ENCODE measurements at places on chromosomes 1 and 21. TPM values are rescaled to one million over a fixed set of nuclear protein-coding genes. Genes with fewer than 3 reads are reported as not detected.

PROK1 gene
- 11.1 TPM for polyA plus RNA-seq

RLF gene
- 5.6 TPM for polyA plus RNA-seq

TBX19 gene
- 1.1 TPM for polyA plus RNA-seq

TIPRL gene
- polyA plus RNA-seq: 44.2 TPM

SMCP gene
- not detected for polyA plus RNA-seq

ZBTB40 gene
- polyA plus RNA-seq: 7.3 TPM

SELP gene
- 0.34 TPM for polyA plus RNA-seq

SELENBP1 gene
- 101 TPM for polyA plus RNA-seq

RXFP4 gene
- polyA plus RNA-seq: not detected

DIPK1A gene
- 18.0 TPM for polyA plus RNA-seq

ERICH3 gene
- not detected for polyA plus RNA-seq

ARTN gene
- 3.2 TPM for polyA plus RNA-seq

DNA sequence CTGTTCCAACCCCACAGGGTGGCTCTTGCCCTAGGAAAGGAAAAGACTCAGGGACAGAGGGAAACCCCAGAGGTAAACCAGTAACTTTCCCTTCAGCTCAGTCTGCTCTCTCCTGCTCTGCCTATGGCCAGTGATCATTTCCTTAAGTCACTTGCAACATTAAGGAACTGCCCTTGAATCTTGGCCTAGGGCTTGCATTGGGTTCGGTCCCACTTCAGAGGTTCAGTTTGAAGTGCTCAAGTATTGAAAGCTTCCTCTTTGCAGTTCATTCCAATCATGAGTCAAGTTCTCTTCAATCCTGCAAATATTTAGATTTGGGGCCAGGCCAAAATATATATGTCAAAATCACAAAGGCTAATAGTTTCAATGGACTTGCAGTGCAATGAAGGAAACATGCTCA is 97.7 kb upstream of the IRF2BP2 start:
- DNase-seq: no peak

DNA sequence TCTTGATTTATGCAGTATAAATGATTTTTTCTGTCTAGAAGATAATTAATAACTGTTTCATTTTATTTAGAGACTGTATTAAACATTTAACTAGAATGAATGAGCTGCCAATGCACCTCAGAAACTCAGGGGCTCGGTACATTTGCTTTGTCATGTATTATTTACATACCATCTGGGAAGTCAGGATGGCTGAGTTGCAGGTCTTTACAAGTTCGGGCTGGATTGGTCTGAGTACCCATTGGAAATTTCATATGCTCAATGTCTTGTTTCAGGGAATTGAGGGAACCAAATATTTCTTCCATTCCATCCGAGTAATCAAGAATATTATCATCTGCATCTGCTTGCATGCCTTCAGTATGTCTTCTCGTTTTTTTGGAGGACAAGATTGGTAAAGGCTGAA is 221.7 kb downstream of the COL11A1 start:
- DNase-seq: no peak

- no peak for DNase-seq
These were observed 4.8 kb upstream of the LAPTM5 start for GRCh38 chr1:30762152-30762929.

GRCh38 chr1:89206373-89206772 is 7.6 kb upstream of the GBP4 start:
- DNase-seq: no peak

DNA sequence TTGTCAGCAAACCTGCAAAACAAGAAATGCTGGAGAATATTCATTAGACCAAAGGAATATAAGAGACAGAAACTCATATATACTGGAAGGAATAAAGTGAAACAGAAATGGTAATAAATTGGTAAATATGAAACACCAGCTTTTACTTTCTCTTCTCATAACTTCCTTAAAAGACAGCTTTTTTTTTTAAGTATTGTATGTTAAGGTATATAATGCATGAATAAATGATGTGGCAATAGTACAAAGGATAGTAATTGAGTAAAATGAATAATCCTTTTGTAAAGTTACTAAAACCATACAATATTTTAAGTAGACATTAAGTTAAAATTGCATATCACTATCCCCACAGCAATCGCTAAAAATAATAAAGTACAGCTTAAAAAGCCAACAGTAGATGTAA is 64.8 kb downstream of the TRIM33 start:
- no peak for DNase-seq

GRCh38 chr1:10890491-10891071 is 94.1 kb upstream of the CASZ1 start:
- peak; percentile 54 for DNase-seq

GRCh38 chr1:152811671-152812070 is at the start of gene LCE1B:
TSS of gene LCE1B (plus strand) at chr1:152811971. CDS start at chr1:152812447, 476 bp downstream.
- DNase-seq: no peak

DNA sequence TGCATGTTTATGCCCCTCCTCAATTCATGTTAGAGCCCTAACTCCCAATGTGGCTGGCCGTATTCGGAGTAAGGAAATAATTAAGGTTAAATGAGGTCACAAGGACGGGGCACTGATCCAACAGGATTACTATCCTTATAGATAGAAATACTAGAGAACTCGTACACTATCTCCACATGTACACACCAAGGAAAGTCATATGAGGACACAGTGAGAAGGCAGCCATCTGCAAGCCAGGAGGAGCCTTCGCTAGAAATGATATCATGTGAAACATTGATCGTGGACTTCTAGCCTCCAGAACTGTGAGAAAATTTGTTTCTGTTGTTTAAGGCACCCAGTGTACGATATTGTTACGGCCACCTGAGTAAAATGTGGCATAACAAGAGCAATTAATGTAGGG is 79.7 kb downstream of the FAF1 start:
- DNase-seq: no peak

DNA sequence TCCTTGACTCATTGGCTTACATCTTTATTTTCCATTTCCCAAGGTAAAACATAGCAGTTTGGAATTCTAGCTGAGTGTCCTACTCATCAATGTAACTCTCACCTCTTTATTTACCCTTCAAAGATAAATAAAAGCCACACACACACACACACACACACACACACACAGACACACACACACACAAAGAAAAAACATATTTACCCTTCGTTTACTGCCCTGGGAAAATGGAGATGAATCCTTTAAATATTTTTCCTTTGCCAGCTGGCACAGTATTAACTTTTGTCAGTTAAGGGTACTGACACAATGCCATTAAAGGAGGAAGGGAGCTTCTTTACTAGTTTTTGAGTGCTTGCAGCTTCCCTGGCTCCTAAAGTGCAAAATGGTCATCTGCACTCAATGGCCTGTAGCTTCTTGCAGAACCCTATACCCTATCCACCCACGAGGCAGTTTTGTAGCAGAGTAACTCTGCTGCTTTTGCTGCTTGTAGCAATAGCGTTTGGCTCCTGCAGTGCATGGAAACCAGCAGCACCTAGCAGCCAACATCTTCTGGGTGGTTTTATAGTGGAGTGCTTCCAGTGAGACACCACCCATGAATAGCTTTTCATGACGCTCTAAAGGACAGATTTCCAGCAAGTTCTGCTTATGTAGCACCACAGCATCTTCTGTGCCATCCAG is 103.7 kb downstream of the HS2ST1 start:
- DNase-seq: peak; percentile 8

DNA sequence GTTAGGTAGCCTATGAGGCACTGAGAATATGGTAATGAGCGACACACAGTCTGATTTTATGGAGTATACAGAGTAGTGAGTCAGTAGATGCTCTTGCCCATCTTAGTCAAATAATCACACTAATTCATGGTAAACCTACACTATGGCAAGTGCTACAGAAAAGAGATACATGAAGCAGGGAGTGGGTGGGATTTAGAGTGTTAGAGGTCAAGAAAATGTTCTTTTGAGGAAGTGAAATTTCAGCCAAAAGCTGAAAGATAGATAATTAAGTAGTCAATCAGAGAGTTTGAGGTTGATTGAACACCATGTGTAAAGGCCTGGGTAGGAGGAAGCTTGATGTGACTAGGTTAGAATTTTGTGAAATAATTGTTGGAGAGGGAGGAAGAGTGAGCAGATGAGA is 14.7 kb downstream of the MDM4 start:
- no peak for DNase-seq

DNA sequence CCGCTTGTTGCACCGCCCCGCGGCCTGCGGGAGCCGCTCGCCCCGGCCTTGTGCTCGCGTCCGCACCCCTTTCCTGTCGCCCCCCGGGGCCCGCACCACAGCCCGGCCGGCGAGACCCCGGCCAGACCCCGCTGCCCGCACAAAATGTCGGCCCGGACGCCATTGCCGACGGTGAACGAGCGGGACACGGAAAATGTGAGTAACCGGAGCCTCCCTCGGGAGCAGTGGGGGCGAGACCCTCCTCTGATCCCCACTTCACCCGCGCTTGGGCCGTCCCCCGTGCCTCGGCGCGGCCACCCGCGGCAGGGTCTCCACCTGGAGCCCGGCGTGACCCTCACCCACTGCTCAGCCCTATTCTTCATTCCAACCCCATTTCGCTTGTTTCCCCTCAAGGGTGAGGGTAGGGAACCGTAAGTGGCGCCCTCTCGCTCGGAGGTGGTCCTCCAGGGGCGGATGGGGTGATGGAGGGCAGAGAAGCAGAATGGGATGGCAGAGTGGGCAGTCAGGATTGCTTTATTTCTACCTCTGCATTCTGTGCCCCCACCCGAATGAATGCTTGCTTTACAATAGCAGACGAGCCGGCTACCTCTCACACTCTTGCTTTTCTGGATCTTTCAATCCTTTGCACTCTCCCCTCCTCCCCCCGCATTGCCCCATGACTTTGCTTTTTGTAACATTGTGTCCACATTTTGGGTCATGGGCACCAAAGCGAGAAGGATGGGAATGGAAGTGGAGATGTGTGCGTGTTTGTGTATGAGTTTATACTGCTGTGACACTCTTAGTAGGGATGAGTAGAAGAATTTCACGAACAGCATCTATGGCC is 954 bp downstream of the MARK1 start:
- DNase-seq: peak; percentile 32

DNA sequence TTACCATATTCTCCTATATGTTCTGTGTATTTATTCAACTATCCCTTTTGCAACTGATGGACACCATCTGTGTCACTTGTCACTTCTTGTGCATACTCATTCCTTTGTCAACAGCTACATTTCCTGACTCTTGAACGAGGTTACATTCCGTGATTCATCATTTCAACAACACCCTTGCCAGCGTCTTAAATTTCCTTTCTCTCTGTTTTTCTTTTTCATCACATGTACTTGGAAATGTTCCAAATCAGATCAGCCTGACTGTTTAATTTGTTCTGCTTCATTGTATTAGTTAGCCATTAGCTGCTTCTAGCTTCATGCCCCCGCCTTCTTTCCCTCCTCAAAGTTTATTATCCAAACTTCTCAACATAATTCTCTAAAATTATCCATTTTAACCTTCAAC is 173.0 kb downstream of the ADGRL4 start:
- no peak for DNase-seq

GRCh38 chr1:7366286-7366954 is 404.7 kb upstream of the VAMP3 start:
- DNase-seq: no peak

DNA sequence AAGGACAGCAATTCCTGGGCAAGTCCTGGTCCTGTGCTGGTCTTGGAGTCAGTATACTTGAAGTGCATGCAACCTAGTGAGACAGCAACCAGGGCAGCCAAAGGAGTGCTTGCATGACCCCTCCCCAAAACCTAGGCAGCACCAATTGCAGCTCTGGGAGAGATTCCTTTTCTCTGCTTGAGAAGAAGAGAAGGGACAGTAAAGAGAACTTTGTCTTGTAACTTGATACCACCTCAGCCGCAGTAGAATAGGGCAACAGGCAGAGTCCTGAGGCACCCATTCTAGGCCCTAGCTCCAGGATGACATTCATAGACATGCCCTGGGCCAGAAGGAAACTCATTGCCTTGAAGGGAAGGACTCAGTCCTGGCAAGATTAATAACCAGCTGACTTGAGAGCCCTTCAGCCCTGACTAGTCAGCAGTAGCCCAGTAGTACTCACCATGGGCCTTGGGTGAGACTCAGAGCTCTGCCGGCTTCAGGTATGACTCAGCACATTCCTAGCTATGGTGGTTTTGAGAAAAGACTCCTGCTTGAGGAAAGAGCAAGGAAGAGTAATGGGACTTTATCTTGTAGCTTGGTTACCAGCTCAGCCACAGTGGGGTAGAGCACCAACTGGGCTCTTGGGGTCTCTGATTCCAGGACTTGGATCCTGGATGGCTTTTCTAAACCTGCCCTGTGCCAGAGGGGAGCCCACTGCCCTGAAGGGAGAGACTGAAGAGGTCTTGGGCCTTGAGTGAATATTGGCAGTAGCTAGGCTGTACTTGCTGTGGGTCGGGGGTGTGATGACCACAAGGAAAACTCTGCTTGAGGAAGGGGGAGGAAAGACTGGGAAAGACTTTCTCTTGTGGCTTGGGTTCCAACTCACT is 51.7 kb upstream of the ACADM start:
- DNase-seq: peak; percentile 57

DNA sequence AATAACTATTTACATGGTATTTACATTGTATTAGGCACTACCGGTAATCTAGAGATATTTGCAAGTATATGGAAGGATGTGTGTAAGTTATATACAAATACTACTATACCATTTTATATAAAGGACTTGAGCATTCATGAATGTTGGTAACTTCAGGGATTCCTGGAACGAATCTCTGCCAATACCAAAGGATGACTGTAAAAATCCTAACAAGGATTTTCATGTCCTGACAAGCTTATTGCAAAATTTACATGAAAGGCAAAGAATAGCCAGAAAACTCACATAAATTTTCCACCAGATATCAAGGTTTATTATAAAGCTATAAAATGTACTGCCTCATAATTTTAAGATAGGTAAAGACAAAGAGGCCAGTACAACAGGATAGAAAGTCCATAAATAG is 325.2 kb upstream of the NRIP1 start:
- DNase-seq: no peak

- no peak for DNase-seq
These were observed 8.2 kb downstream of the RCOR3 start for GRCh38 chr1:211267204-211267857.

- DNase-seq: no peak
These were observed 30.5 kb downstream of the IFI16 start for GRCh38 chr1:159040206-159040605.

DNA sequence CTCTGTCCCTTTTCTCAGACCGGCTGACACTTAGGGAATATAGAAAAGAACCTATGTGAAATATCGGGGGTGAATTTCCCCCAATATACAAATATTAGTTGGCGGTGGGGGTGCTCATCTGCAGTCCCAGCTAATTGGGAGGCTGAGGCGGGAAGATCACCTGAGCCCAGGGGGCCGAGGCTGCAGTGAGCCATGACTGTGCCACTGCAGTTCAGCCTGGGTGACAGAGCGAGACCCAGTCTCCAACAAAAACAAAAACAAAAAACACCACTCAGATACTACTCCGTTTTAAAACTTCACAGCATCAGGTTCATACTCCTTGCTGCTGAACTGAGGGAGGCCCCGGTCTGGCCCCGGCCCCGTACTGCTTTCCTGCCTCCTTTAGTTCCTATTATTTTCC is 5.9 kb upstream of the EXOSC10 start:
- no peak for DNase-seq

GRCh38 chr21:28252928-28253327 is 739.7 kb downstream of the LTN1 start:
- no peak for DNase-seq

- no peak for DNase-seq
These were observed 7.6 kb upstream of the SLC19A1 start for GRCh38 chr21:45549626-45550463.

- DNase-seq: no peak
These were observed 37.7 kb downstream of the MARK1 start for GRCh38 chr1:220565670-220566069.

- no peak for DNase-seq
These were observed 23.1 kb upstream of the OR10J4 start for GRCh38 chr1:159408862-159409400.

Data from hepatocyte (in vitro differentiated cells).